Activated CD8-positive, alpha-beta memory T cell treated with anti-CD3 and anti-CD28 coated beads for 1 hour (primary cell): ENCODE measurements at places on chromosomes 3 and 15.

DNA sequence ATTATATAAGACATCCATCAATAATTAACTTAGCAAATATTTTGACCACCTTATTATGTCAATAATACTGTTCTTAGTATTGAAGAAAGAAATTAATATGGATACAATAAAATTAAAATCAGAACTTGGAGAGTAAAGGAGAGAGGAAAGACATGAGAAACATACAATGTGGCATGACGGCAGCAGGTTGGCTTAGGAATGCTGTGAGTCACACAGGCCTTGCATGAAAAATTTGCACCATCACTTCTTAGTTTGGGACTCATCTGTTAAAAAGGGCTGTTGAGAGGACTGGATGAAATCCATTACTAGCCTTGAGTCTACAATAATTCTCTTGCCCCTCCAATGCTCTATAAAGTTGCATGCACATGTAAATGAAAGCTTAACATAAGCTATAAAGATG, 880.8 kb downstream of the ROBO1 start:
- DNase-seq, result no peak

DNA sequence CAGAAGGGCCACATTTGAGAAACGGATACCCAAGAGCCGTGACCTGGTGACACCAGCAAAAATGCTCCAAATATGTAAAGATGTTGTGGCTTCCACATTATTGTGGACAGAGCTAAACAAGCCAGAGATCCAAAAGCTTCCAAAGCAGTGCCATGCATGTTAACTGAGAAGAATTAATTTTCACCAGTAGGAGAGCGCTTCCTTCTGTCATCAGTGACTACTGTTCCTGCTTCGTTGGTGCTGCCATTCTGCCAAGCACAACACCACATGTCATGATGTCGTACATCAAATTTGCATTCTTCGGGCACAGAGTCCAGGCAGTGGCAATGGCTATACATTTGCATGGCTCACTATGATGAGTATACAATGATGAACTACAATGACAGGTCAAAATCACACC, 19.1 kb upstream of the CHST2 start:
- DNase-seq, result no peak

DNA sequence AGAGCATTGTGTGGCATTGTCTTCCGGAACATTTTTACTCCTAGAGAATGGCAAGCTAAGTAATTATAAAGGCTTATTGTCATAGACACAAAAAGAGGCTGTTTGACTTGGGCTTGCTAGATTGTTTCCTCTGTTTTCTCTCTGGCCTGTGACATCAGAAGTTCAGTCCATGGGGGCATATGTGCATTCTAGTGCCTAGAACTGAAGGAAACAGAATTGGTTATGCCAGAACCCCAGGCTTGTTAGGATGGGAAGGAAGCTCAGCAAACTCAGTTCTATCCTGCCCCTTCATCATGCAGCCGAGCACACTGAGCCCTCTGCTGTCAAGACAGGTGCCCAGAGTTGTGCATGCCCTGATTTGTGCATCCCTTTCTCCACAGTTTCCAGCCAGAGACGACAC, 131.3 kb downstream of the PDE8A start:
- no peak for DNase-seq

DNA sequence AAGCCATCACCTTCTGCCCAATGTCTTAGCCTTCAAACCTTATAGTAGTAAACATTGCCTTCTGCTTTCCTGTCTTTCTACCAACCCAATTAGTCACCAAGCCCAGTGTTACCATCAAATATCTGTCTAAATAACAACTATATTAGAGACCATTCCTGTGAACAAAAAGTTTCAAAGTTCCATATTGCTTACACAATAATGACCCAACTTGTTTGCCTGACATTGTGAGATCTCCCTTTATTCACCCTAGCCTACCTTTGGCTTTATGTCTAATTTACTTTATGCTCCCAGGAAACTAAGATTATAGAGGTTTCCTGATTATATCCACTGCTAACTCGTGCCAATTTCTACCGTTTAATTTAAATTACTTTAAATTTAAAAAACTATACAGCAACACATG, 26.0 kb upstream of the KCNAB1 start:
- DNase-seq, result no peak

GRCh38 chr15:66408254-66408653, 21.5 kb downstream of the MAP2K1 start:
- no peak for DNase-seq

DNA sequence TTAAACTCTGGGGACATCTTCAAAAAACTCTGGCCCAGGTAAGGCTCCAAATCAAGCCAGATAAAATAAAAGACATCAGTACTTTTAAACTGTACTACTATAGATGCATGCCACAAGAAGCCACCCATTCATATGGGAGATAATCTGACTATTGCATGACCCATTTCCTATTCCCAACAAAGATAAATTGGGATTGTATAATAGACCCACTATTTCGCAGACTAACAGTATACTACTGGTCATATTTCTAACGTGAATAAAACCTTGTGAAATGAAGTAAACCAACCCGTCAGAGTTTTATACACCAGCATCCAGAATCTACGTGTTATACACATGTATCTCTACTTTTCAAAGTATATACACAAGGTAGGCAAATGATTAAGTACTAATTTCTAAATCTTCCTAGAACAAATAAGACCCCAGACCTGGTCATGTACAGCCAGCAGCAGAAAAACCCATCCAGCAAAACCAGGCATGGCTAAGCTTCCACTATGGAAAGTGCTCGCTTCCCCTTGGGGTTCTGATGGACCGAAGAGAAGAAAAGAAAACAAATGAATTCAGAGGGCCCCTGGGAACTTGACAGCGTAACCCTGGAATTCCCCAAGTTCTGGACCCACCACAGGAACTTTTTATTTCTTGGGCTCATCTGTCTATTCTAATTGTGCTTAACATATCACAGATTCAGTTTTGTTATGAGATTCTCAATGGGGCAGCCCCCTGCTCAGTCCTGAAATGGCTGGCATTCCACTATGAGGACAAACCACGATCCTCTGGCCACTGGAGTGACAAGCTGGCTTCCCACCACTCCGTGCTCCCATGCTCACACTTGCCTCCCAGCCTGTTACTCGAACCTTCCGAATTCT, 69.1 kb downstream of the MB21D2 start:
- DNase-seq, result no peak

DNA sequence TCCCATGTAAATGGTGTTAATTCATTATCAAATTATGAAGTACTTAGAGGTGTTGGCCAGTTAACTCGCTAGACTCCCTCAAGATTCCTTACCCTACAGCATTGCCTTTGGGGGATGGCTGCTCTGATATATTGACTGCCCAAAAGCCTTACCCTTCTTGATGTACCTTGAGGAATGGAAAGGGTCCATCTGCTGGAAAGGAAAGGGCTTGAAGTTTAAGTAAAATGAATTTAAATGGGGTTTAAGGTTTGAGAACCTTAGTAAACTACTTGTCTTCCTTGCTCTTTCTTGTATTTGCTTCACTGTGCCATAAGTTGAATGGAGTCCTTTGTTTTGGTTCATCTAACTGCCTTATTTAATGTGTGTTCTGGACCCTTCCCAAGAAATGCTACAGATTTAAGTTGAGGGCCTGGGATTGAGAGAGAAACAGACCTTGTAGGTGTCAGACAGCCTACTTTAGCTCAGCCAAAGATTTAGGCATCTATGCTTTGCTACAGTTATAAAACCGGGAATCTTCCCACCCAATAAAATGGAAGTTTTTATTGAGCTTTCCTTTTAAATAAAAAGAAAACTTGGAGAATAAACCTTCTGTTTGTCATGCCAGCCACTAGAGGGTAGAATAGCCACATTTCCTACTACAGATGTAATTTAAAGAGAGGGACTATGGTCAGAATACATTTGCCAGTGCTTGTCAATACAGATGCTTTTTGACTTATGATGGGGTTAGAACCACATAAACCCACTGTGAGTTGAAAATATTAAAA, 25.3 kb downstream of the CMSS1 start:
- DNase-seq, result no peak

GRCh38 chr3:127925384-127925783, 10.4 kb downstream of the KBTBD12 start:
- no peak for DNase-seq

DNA sequence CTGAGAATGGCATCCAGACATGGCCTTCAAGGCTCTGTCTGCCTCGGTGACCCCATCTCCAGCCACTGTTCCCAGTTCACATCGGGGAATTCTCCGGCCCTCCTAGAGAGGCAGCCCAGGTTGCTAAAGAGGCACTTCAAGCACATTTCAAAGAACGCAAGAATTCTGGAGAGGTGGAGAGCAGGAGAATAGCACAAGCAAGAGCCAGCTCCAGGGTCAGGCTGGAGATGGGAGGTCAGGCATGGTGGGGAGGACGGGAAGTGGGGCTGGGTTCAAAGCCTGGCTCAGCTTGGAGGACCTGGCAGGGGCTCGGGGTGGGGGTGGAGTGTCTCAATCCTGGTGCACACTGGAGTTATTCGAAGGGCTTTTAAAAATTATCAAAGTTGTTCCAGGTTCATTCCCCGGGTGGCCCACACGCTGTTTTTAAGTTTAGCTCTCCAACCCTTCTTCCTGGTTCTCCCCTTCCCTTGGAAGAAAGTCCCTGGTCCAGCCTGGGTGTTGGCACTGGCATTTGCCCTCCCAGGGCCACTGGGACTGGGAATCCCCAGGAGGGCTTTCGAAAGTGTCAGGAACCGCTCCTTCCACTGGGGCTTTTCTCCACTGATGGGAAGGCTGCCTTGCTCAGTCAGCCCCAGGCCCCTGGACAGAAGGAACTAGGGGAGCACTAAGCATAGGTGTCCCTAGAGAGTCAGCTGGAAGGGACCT, 35.8 kb downstream of the ZNF710 start:
- DNase-seq, result no peak

- no peak for DNase-seq
Observed at GRCh38 chr3:196111939-196112386, 30.1 kb upstream of the TFRC start.

DNA sequence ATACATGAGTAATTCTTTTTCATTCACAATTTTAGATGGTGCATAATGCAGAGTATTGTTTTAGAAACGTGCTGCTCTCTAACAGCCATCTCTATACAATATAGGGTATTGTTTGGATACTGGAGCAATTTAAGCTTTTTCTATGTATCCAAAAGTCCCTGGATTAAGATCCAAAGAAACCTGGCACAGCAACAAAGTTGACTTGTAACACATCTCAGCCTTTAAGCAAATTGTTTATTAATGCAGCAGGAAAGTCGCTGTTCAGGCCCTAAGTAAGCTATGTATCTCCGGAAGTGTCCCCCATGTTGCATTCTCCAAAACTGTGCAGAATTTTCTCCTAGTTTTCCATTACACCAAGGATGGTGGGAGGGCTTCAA, 7.3 kb downstream of the VGLL4 start:
- DNase-seq, result no peak

- no peak for DNase-seq
Observed at GRCh38 chr15:61186905-61187741, 42.0 kb downstream of the RORA start.

DNA sequence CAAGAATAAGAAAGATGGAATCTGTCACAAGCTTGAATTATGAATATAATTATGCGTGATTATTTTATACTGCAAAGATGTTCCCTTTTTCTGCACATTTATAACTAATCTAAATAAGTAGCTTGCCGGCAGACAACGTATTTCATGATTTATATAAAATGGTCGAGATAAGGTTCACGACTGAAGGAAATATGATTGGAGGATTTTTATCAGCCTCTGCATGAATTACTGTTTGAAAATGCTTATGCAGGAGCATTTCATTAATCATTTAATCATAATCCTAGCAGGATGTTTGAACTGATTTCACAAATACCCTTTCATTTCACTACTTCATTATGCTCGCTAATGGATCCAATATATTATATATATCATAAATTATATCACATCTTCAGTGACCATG, 580.0 kb downstream of the FOXP1 start:
- no peak for DNase-seq

GRCh38 chr3:124685481-124685880, 44.8 kb upstream of the UMPS start:
- DNase-seq, result no peak

GRCh38 chr15:60889006-60889405, 340.1 kb downstream of the RORA start:
- DNase-seq, result no peak

DNA sequence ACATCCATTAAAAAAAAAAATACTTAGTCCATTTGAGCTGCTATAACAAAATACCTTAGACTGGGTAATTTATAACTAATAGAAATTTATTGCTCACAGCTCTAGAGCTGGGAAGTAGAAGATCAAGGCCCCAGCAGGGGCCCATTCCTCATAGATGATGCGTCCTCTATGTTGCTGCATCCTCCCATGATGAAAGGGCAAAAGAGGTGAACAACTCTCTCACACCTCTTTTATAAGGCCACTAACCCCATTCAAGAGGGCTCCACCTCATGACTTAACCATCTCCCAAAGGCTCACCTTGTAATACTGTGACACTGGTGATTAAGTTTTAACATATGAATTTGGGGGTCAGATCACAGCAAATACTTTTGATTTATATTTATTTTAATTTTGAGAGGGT, 3.0 kb upstream of the TLNRD1 start:
- DNase-seq, result no peak

GRCh38 chr15:70424937-70425411, 327.3 kb upstream of the TLE3 start:
- no peak for DNase-seq

DNA sequence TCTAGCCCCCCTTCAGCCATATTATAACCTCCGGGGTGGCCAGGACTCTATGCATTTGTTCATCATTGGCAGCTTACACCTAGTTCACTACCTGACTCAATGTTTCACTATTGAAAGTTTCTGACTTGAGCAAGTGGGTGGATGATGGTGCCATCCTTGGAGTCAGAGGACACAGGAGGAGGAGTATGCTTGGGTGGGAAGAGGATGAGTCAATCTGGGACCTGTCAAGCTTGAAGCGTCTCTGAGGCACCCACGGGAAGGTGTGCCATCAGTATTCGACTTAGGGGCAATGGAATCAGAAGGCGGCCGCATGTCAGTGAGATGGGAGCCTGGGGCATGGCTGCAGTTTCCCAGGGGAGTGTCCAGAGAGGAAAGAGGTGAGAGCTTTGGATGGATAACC, 133.3 kb downstream of the EPHB1 start:
- no peak for DNase-seq

GRCh38 chr15:56969265-56969895, 50.9 kb downstream of the TCF12 start:
- DNase-seq, result no peak
